ENCODE measurements at places on chromosomes 7 and 10. TPM values are rescaled to one million over a fixed set of nuclear protein-coding genes. Genes with fewer than 3 reads are reported as not detected.

- DNase-seq, result no peak
These were observed 174.8 kb downstream of the TNS3 start for GRCh38 chr7:47407136-47407535.

GRM3 gene
- not detected for total RNA-seq

TRIM50 gene
- total RNA-seq, result 0.28 TPM

NXPH1 gene
- not detected for total RNA-seq

DNA sequence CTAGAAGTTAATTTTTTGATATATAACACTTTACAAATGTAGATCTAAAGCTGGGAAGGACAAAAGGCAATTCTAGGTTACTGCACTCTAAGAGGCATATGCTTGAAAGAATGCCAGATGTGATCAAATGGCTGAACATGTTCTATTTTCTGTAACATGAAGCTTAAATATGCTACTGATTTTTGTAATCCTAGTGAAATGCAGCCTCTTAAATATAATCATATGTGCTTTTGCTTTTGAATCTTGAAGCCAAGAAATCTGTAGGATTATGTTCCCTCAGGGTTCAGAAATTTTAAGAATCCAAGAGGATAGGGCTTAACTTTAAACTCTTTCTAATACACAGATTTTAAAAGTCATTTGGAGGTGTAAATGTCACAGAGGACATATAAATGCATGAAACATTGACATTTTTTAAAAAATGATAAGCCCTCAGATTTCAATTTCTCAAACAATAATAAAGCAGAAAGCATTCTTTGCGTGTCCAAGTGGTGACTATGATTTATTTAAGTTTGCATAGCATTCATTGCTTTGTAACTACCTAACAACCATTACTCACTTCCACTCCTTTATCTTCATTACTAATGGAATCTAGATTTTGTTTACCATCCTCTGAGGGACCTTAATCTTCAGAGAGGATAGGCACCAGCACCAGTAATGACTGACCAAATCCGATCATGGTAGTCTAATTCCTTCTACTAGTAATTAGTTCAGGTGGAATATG, 170.4 kb downstream of the MAGI2 start:
- DNase-seq, result no peak

ARHGEF35 gene
- 4.3 TPM for total RNA-seq

ANXA11 gene
- 123 TPM for total RNA-seq

NKX1-2 gene
- total RNA-seq, result not detected

- no peak for DNase-seq
These were observed 139.5 kb downstream of the PLCE1 start for GRCh38 chr10:94133239-94133638.

GRCh38 chr10:82668221-82668895, 793.4 kb downstream of the NRG3 start:
- DNase-seq, result no peak

DNA sequence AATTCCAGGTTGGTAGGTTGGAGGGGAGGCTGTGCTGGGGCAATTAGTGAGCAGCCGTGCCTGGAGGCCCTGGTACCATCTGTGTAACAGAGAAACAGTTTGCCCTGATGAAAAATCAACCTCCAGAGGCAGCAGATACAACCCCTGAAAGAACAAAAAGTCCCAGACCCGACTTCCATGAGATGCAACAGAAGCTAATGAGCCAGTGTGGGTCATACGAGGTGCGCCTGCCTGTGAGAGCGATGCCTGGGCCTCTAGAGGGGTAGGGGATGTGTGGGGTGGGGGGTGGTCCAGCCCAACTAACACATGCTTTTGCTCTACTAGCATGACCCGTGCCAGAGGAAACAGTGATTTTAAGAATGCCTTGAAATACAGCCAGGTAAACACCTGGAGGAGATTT, 39.3 kb downstream of the CELF2 start:
- DNase-seq, result no peak

DYNC1I1 gene
- total RNA-seq, result 4.5 TPM

- no peak for DNase-seq
These were observed 32.5 kb downstream of the ZNF277 start for GRCh38 chr7:112238852-112239610.

DNA sequence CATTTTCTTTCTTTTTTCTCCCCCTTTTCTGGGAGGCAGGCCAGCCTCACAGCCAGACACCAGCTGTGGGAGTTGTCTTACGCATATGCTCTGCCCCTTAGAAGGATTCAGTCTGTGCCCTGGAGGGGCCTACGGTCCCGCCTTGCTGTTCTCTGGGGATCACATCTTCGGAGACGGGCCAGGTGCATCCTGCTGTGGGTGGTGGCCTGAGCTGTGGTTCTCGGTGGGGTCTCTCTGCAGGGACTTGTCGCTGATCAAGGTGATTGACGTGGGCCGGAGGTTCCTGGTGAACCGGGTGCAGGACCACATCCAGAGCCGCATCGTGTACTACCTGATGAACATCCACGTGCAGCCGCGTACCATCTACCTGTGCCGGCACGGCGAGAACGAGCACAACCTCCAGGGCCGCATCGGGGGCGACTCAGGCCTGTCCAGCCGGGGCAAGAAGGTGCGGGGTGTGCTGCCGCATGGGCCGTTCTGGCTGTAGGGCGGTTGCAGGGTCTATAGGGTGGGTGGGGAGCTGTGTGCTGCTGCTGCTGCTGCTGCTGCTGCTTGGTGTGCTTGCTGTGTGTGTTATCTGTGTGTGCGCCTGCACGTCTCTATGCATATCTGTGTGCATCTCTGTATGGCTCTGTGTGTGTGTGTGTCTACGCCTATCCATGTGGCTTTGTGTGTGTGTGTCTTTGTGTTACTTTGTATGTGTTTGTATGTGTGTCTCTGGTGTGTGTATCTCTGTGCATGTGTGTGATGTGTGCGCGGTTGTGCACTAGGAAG, 17.9 kb downstream of the PFKFB3 start:
- DNase-seq, result no peak

COBL gene
- total RNA-seq, result 27.7 TPM

DNA sequence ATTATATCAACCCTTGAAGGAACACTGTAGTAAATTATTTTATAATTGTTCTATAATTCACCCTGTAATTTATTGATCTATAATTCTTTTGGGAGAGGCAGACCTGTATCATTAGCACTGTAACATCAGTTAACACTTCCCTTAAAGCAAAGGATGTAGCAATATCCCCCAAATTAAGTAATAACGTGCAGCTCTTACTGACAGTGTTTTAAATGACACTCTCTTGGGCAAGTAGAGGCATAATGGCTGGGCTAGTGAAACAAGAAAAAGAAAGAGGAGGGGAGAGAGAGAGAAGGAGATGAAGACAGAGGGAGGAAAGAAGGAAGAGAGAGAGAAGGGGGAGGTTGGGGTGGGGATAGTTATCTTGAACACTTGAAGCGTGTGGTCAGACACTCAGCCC, 161.0 kb upstream of the RNF32 start:
- DNase-seq, result no peak

- DNase-seq, result no peak
These were observed 137.8 kb upstream of the CAV2 start for GRCh38 chr7:116361767-116362166.

KLF14 gene
- total RNA-seq, result 1.0 TPM

DNA sequence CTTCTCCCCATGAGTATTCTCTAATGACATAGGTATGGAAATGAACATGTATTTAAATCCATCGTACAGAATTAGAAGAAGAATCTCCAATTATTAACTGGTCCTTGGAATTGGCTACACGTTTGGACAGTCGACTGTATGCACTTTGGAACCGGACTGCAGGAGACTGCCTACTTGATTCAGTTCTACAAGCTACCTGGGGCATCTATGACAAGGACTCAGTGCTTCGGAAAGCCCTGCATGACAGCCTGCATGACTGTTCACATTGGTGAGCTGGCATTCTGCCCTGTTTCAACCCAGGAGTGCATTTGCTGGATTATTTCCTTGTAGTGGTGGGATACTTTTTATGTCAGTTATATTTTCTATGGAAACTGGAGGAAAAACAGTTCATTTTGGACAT, 32.2 kb downstream of the ZRANB1 start:
- no peak for DNase-seq

TMEM236 gene
- total RNA-seq, result 3.3 TPM

GRCh38 chr7:54904986-54905385, 113.8 kb upstream of the EGFR start:
- no peak for DNase-seq

DNA sequence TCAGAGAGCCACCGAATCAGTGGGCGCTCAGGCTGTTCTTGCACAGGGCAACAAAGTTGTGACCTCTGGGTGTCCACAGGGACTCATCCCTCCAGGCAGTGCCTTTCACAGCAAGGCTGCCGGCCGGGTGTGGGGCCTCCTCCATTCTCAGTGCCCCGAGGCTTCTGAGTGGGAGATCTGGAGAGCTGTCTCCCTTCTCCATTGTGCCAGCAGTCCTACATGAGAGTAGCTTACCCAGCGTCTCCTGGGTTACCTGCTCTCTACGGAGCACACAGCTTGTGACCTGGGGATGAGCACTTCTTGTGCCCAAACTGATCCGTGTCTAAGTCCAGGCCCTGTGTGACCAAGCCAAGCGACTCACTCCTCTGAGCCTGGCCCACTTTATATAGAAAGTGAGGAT, 240.9 kb upstream of the GRB10 start:
- DNase-seq, result no peak

- no peak for DNase-seq
These were observed 585.0 kb upstream of the FOXK1 start for GRCh38 chr7:4097001-4097609.

DNA sequence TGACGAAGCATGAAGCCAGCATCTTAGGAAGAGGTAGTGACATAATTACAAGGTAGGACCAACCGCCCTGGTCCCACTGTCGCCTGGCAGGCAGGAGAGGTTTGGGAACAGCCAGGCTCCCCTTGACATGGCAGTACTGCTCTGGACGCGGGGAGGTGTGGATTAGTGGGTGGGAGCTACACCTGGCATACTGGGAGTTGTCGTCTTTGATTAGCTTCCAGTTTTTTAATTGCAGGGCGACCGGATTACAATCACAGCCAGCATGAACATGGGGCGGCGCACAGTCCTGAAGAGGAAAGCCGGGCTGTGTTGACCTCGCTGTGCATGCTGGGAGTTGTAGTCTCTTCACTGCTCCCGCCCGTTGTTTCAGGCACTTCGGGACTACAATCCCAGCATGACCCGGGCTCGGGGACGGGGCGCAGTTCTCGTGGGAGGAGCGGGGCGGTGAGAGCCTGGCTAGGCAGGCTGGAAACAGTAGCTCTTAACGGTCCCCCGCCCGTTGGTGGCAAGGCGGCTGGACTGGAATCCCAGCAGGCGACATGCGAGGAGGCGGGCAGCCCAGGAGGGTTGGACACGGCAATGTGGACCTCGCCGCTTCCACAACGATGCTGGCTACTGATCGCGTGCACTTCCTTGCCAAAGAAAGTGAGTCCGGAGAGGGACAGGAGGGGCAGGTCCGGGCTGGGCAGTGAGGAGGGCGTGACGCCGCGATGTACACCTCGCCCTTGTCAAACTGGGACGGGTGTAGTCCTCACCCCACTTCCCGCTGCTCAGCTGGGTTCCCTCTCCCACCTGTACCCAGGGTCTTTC, 98.0 kb upstream of the ZNF722 start:
- DNase-seq, result peak; percentile 85

DNA sequence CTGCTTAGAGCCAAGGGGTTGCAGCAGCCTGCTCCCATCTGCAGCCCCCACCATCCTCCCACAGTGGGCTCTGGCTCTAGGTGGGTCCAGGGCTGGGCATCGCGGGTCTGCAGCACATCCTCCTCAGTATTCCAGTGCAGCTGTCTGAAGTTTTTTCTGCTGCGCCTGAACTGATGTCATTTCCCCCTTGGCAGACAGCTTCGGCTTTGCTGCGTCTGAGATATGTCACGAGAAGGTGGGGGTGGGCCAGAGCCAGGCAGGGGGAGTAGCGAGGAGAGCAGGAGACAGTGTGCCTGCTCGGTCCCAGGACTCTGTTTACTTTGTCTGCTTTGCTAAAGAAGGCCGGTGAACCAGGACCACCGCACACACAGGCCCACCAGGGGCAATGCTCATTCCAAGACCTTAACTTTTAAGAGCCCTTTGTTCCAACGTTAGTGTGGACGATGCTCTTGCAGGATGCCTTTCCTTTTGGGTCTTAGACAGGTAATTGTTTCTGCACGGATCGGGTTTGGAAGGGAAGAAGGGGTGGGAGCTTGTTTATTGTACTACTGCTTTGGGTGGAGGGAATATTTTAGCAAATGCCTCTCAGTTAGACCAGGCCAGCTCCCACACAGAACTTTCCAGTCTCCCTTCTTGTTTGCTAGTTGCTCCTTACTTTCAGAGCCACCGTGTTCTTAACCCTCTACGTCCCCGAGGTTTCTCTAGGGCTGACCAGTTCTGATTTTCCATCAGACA, 32.4 kb downstream of the WBP1L start:
- no peak for DNase-seq

PAPOLB gene
- 0.12 TPM for total RNA-seq

LRRC4 gene
- total RNA-seq, result 4.7 TPM

DNA sequence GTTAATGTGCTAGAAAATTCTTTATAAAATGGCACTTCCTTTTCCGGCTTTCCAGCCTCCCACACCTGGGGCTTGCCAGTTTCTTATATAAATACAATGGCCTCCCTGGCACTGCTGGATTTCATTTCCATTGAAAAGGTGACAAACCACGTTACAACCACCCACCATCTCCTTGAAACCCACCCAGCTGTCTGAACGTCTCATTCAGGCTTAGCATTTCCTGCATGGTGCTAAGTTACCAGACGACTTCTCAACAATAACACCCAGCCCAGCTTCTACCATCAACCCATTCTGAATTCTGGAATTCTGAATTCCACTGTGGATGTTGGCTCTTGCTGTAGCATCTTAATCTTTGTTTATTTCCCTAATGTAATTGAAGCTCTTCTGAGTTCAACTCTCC, 499.8 kb upstream of the CELF2 start:
- no peak for DNase-seq

- DNase-seq, result no peak
These were observed 13.0 kb downstream of the OGDHL start for GRCh38 chr10:49749144-49749543.

GRCh38 chr10:3330663-3331062, 158.1 kb upstream of the PITRM1 start:
- DNase-seq, result no peak

DNA sequence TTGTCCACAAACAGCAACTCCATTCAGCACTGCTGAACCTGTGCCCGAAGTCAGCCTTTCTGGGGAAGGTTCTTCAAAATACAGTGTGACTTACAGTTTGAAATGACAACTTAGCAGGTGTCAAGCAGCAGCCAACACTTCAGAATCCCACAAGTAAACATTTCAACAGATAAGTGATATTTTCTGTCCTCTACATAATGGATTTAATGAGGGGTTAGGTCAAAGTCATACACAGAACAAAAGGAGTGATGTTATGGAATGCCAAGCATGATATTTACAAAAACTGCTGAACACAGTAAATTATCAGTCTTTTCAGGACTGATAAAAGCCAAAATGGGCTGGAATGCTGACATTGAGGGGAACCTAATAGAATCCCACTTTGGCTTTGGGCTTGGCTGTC, 77.6 kb upstream of the JAZF1 start:
- no peak for DNase-seq

GRCh38 chr7:74587435-74588126, 69.9 kb upstream of the GTF2I start:
- peak; percentile 75 for DNase-seq

CPA1 gene
- total RNA-seq, result 4.5 TPM
